ENCODE measurements at places on chromosomes 4 and X. TPM values are rescaled to one million over a fixed set of nuclear protein-coding genes. Genes with fewer than 3 reads are reported as not detected.

EVC2 gene
- total RNA-seq, result 6.4 TPM

LONRF3 gene
- total RNA-seq, result 0.11 TPM

CT45A2 gene
- total RNA-seq, result not detected

LINC00632 gene
- total RNA-seq, result 89.0 TPM

ANXA10 gene
- total RNA-seq, result not detected

RPS6KA3 gene
- 13.0 TPM for total RNA-seq

GAGE12H gene
- not detected for total RNA-seq

CHIC1 gene
- total RNA-seq, result 10.1 TPM

All from H1 (cell line).